Head of caudate nucleus (tissue), 42 donors: ENCODE measurements at places on chromosomes 13 and 19.
A peak's percentile ranks its signal among the peaks of the same experiment; 100 is the strongest.

DNA sequence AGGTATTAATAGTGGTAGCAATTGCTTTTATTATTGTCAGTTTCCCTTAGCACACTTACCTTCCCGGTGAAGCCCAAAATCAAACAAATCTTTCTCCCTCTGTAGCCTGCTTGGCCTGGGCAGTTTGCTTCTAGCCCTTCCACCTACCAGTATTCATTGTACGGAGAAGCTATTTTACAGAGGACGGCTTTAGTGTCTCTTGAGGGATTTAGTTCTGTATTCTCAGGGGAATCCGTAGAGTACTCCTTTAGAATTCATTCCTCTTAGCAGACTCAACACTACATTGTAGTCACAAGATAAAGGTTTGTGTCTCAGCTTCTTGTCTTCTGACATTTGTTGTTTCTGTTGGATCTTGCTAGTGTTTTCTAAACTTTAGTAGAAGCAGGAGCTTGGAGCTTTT lies 24.1 kb upstream of the WTIP start:
- DNase-seq = no peak

DNA sequence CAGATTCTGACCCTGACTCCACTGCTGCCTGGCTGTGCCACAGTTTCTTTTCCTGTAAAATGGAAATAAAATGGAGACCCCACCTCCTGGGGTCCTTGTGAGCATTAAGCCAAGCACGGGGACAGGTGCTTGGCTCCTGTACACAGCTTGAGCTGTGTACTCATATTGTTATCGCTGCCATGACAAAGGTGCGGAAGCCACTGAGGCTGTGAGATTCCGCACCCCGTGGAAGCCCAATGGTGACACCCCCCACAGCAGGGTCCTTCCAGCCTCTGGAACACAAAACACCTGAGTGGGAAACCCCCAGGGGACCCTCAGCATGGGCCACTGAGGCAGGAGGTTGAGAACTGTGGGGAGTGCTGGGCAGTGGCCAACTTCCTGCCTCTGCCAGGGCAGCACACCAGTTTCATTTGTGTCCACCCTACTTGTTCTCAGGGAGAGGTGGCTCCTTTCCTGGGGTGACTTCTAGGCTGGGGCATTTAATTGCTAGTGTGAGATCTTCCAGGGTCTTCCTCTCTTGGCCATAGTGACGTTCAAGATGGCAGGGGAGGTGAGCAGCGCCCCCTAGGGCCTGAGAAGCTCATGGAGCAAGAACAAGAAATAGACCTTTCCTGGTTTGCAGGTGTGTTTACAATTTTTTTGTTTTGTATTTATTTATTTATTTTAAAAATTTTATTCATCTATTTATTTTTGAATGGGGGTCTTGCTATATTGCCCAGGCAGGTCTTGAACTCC lies 5.4 kb upstream of the JSRP1 start:
- DNase-seq = no peak

DNA sequence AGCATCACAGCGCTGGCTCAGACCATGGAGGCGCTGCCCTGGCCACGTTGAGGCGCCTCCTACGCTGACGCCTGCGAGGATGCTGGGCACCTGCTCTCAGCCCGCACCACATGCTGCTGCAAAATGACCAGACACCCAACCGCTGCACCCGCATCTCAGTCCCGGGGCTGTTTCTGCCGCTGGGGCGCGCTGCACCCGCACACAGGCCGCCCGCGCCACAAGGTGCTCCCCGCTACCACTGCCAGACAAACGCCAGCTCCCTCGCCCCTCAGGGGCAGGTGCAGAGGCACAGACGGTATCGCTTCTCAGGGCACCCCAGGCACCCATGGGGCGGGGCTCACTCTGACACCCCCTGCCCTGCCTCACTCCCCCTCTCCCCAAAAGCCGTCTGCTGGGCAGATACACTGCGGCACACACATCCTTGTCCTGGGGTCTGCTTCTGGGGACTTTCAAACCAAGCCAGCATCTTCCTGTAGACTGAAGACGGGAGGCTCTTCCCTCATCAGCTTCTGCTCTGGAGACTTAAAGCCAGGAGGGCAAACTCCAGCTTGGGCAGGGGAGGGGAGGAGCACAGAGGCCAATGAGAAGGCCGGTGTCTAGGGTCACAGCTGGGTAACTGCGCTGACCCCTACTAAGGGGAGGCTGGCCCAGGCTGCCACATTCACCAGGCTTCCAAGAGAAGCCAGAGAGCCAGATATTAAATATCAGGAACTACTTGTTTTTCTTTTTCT lies 16.3 kb downstream of the CHERP start:
- no peak for DNase-seq

DNA sequence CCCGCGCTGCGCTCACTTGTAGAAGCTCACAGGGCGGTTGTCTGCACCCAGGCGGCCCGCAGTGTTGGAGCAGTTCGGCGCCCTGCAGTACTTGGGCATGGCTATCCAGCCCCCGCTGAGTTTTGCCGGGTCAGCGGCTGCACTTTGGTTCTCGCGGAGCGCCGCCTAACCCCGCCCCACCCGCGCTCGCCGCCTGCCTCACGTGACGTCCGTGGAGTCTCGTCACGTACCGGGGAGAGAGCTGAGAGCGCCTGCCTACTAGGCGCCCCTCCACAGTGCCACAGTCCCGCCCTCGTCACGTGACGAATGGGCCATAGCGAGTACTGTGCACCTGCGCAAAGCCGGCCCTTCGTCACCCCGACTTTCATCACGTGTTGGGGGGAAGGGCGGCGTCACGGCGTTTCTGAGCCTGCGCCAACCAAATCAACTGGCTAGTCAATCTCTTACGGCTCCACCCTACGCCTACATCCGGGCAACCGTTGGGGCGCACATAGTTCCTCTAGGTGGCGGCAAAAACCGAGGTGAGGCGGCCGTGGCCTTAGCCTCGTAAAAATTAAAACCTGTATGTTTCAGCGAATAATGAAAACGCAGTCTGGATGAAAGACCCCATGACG lies at the start of gene THAP8:
Gene THAP8 (minus strand): TSS at position 167 of the 614 bp plus-strand sequence. CDS start 68 bp downstream, at position 99.
- peak; percentile 100 for DNase-seq

DNA sequence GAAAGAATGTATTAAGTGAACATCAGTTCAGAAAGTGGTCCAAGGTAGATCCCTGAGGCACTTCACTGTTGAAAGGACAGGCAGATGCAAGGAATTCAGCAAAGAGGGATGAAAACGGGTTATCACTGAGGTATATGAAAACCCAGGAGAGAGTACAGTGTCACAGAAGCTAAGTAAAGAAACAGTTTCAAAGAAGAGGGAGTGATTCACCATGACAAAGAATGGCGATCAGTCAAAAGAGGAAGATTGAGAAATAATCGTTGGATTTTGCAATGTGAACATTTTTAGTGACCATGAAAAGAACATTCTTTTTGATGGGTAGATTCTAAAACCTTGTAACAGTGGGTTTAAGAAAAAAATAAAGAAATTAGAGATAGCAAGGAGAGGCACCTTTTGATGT lies 99.3 kb downstream of the EPSTI1 start:
- no peak for DNase-seq

DNA sequence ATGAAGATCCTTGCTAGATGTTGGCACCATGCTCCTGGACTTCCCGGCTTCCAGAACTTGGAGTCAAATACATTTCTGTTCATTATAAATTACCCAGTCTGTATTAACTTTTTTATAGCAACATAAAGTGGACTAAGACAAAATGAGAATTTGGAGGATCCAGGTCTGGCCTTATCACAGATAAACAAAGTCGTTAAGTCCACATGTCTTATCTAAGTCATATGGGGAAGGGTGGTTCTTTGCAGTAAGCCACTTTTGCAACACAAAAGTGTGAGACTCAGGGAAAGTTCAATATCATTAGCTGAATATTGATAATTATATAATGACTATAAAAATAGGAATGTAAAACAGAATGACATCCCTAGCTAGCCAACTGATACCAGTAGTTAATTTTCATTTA lies 91.6 kb upstream of the SIAH3 start:
- no peak for DNase-seq

- no peak for DNase-seq
Measured at GRCh38 chr19:28063702-28064101, 1149.2 kb downstream of the UQCRFS1 start.

DNA sequence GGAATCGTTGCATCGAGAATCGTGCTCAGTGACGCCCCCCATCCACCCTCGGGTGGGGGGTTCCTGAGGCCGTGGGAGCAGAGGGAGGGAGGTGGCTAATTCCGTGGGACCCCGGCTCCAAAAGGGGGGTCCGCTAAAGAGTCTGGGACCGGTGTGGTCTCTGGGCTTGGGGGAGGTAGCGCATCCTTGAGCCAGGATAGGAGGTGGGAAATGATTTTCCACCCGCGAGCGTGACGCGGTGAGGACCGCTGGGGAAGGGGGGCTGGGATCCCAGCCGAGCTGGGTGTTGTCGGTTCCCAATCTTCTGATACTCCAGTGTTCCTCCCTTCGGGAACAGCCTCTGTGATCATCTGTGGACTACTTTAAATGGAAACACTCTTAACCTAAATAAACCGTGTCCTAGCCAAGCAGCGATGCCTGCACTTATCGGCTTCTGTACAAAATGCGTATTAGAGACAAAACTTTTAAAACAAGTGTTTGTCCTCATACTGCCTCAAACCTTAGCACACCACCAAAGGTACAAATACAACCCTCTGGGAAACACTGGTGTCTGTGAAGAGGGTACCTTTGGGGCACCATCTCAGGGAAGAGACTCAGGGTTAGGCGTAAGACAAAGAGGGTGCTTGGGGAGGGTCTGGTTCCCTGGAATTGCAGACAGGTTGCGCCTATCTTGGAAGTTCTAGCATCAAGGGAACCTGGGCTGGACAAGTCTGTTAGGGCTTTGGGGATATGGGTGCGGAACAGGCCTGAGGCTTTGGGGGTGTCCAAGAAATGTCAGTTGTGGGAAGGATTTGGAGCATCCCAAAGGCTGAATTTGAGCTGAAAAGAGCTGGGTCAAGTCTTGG lies 16.0 kb downstream of the KCNC3 start:
- DNase-seq = no peak

DNA sequence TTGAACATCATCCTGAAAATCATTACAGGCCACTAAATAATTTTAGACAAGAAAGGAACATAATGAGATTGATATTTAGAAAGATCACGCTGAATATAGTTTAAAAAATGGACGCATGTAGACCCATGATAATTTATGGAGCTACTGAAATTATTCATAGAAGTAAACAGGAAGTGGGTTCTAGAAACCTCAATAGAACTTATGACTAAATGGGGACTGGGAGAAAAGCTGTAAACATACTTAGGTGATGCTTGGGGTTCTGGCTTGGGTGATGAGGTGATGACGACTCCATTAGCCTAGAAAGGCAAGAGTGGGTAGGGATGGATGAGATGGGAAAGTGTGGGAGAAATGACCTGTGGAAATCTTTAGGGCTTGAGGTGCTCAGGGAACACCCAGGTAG lies 484.0 kb downstream of the MYO16 start:
- no peak for DNase-seq

DNA sequence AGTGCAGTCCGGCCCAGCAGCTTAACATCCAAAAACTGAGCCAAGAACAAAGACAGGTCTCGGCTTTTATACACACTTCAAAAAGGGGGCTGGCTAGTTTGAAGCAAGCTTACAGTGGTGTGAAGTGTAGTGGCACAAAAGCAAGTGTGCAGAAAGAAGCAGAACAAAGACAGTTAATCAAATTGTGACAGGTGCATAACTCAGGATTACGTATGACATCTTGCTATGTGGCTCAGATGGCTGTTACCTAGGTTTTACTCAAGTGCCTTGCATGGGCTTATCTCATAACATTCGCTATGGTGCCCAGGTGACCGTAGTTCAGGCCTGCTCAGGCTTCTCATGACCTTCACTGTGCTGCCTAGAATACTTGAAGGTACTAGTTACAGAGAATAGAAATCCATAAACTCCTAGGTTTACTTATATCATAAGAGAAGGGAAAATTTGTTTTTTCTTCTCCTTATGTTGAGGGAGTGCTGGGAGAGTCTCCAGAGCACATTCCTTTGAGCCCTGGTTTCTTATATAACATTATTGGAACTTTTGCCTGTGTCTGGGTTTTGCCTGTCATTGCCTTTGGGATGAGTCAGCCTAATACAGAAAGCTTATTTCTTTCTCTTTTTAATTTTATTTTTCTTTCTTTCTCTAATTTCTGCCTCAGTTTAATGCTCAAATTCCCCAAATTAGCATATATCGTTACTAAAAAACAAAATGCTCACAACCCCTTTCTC lies 1629.1 kb upstream of the PCDH20 start:
- no peak for DNase-seq

DNA sequence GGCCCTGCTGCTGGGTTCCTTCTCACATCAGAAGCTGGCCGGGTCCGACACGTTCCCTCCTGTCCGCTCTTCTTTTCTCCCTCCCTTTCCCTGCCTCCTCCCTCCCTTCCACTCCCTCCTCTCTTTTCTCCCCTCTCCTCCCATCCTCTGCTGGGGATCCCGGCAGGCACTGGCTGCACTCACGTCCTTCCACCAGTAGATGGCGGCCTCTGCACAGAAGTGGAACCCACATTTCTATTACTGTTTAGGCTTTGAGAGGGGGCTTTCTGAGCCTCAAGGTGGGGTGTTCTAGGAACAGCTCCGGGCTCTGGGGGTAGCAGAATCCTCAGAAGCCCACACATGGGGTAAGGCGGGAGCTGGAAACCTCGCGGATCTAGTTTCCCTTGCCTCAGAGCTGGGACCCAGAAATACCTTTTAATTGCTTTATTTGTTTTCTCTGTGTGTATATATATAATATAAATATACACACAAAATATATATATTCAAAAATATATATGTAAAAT lies 294.2 kb downstream of the ZNF536 start:
- DNase-seq = peak; percentile 54

DNA sequence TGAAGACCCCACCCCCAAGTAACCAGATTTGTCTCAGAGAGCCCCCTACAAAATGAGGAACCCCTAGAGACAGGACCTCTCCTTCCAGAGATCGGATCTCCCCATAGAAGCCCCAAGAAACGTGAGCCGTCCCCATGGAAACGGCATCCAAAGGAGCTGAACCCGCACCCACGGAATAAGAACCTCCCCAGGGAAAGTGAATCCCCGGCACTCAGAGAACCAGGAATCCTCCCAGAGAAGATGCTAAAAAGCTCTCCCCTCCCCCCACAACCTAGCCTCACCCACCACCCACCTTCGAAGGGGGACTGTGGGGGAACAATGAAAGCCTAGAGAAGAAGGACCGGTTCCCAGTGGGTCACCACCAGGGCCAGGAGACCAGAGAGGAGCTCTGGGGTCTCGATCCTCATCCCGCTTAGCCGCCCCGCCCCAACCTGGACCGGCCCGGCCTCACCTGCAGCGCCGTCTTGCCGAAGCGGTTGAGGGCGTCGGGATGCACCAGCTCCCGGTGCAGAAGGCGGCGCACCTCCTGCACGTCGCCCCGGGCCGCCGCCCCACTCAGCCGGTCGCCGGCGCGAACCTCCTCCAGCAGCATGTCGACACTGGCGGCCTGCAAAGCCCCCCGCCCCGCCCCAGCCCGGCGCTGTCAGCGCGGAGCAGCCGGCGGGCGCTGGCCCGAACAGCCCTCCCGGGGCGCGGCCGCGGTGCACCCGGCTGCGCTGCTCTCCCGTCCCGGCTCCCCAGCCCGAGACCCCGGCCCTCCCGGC lies 535 bp downstream of the CDKN2D start:
- DNase-seq = peak; percentile 31
